Putamen (tissue), 1 donor: ENCODE measurements at places on chromosomes 16 and 17.

- no peak for DNase-seq
These were observed 321.8 kb downstream of the WWOX start for GRCh38 chr16:78421181-78421708.

GRCh38 chr17:5500589-5501391, 14.4 kb downstream of the MIS12 start:
- DNase-seq = peak; percentile 86

DNA sequence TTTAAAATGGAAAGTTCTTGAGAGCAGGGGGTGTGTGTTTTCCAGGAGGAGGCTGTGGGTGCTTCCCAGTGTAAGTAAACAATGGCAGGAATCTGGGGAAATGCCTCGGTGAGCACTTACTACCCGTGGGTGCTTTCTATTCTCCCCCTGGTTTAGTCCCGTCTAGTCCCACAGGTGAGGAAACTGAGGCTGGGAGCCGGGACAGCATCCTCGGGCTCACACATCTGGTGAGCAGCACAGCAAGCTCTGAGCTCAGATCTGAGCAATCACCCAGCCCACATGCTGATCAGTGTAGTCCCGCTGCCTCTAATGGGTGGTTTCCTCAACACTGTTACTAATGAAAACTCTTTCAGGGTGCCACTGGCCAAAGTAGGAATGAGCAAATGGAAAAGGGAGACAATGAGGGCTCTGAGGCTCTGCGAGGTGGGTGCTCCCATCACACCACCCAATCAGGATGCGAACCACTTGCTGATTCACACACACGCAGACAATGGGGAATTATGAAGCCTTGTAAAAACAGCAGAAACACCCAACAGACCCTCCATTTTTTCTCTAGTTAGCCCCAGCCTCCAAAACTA, 202.6 kb downstream of the PARN start:
- DNase-seq = peak; percentile 86

DNA sequence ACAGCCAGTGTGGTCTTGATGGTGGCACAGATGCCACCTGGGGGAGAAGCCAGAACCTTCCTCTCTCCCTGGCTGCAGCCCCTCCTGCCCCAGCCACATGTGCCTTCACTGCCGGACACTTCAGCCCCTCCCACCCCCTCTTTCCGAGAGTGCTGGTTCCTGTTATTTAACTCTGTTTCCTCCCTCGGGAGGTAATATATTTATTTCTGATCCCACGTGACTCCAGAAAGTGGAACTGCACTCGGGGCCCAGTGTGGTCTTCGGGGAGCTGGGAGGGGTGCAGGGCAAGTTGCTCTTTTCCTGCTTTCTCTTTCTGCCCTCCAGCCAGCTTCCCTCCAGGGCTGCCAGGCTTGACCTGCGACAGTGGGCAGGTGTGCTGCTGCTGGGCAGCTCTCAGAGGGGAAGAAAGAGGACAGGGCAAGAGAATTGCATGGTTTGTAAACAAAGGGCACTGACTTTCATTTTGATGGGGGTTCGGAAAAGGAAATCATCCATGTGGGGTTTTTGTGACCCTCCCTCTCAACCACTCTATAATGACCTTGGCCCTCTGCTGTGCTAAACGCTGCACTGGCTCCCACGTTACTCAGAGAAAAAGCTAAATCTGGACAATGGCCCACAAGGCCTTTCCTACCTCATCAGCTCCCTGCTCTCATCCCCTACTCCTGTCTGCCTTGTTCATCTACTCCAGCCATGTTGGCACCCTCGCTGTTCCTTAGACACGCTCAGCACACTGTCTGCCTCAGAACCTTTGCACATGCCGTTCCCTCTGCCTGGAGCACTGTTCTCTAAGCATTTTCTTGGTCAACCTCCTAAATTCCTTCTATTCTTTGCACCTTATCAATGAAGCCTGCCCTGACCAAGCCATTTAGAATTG, 8.2 kb upstream of the CIITA start:
- DNase-seq = peak; percentile 45

DNA sequence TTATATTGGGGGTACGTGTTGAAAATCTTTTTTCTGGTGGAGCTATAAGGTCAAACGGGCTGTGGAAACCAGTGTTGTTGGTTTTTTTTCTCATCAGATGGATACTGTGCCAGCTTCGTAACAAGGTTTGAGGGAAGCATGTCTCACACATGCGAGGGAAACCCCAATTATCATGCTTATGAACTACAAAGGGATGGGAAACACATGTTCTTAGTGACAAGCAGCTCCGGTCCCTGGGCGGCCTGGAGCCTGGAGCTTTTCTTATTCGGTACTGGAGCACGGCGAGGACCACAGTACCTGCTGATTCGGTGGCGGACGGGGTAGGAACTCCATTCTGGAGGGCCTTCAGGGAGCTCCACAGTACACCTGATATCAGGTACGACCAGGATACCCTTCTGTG, 12.5 kb downstream of the SLC43A2 start:
- no peak for DNase-seq

DNA sequence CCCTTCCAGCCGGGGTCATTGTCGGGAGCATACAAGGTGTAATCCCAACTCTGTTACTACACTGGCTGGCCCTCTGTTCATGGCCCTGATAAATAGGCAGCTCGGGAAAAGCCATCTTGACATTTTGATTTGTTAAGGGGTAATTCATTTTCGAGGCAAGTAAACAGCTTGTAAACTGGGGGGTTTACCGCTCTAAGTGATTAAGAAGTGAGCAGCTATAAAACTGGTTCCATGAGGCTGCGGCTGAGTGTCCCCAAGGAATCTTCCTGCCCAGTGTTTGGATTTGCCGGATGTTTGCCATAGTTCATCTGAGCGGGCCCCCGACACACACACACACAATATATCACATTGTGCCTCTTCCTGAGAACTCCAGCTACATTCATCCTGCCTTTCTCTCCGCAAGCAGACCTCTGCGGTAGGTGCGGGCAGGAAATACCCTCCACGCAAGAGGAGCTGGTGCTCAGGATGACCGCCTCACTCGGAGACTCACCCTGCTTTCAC, 92.2 kb downstream of the SOCS1 start:
- DNase-seq = no peak

DNA sequence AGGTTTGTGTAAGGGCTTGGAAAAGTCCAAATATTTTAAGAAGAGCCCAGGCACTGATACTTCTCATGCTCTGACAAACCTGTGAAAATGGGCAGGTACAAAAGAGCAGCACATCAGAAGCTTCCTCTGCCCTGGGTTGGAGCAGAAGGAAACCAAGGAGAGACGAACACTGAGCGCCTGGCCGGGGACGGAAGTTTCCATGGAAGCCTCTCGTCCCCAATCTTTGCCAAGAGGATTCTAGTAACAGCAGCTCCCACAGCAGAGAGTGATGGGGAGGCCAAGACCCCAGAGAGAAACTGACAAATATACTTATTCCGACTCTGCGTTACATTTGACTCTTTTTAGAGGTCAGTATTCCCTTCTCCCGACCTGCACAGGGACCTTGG, 268.5 kb downstream of the C16orf95 start:
- no peak for DNase-seq

GRCh38 chr17:65550075-65550662, 11.3 kb downstream of the AXIN2 start:
- DNase-seq = no peak

GRCh38 chr17:36540696-36541095, 4.0 kb upstream of the GGNBP2 start:
- DNase-seq = no peak

DNA sequence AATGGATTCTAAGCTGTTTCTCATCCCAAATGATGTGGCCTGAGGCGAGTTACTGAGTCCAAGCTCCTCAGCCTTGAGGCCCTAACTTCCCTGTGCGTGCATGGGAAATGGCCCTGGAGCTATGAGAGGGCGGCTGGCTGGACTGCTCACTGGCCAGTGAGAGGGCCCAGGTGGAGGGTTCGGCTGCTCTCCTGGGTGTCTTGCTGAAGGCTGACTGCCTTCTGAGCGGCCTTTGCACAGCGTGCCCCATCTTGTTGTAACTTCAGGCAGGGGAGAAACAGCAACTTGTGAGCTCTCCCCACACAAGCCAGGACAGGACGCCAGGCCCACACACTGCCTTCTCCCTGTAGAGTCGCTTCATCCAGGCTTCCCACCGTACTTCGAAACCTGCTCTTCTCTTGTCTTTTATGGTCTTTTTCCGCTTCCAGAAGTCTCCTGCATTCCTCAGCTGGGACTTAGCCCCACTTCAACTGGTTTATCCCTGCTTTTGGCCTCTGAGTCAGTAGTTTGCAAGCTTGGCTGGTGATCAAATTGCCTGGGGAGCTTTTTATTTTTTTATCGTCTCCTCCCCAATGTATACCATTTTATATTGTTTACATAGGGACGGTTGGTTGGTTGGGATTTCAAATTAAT, 13.3 kb downstream of the CDH3 start:
- no peak for DNase-seq

DNA sequence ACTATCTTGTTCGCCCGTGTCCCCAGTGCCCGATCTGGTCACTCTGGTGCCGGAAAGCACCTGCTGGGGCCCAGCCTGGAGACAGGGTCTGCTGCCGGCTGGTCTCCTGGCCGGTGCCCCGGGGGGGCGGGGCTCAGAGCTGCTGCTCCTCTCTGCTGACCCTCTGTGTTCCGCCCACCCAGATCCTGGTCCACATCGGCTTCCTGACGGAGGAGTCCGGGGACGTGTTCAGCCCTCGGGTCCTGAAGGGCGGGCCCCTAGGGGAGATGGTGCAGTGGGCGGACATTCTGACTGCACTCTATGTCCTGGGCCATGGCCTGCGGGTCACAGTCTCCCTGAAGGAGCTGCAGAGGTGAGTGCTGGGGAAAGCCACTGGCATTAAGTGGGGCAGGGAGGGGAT, 37.6 kb downstream of the MGAT5B start:
- DNase-seq = no peak

DNA sequence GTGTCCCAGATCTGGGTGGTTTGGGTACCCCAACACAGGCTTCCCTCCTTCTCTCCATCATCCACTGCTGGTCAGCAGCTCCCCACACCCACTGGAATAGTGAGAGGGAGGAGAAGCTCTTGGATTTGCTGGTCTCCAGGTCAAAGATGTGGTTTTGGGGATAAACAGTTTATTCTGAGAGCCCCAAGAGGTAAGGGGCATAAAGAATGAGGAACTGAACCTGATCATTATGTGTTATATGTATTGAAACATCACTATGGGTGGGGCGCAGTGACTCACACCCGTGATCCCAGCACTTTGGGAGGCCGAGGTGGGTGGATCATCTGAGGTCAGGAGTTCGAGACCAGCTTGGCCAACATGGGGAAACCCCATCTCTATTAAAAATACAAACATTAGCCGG, 3.9 kb downstream of the DPEP2 start:
- DNase-seq = no peak

- DNase-seq = no peak
These were observed 288.4 kb downstream of the IRX3 start for GRCh38 chr16:53998024-53998810.

DNA sequence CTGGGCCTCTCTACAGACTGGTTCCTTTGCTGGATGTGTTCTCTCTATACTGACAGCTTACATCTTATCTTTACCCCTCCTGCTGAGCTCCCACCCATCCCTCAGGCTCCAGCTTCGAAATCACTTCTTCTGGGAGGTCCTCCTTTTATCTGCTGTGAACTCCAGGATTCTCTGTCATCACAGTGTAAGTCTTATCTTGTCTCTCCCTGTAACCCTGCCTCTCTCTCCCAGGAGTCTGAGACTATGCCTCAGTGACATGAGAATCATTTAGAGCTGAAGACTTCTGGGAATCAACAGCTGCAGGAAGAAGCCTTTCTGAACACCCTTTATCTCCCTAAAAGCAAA, 148.1 kb upstream of the HS3ST3A1 start:
- no peak for DNase-seq

DNA sequence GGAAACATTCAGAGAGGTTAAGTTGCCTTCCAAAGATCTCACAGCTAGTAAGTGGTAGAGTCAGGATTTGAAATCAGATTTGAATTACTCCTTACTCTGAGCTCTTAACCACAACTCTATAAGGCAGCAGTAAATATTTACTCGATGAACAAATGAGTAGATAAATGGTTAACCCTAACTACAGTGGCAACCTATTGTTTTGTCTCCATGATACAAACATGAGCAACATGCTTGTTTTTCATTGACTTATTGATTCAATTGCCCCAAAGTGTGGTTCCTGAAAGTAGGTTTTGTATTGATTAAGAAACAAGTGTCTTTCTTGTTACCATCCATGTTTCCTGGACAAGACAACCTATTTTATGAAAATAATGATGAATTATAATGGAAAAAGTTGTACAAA, 34.8 kb upstream of the DDX52 start:
- no peak for DNase-seq

DNA sequence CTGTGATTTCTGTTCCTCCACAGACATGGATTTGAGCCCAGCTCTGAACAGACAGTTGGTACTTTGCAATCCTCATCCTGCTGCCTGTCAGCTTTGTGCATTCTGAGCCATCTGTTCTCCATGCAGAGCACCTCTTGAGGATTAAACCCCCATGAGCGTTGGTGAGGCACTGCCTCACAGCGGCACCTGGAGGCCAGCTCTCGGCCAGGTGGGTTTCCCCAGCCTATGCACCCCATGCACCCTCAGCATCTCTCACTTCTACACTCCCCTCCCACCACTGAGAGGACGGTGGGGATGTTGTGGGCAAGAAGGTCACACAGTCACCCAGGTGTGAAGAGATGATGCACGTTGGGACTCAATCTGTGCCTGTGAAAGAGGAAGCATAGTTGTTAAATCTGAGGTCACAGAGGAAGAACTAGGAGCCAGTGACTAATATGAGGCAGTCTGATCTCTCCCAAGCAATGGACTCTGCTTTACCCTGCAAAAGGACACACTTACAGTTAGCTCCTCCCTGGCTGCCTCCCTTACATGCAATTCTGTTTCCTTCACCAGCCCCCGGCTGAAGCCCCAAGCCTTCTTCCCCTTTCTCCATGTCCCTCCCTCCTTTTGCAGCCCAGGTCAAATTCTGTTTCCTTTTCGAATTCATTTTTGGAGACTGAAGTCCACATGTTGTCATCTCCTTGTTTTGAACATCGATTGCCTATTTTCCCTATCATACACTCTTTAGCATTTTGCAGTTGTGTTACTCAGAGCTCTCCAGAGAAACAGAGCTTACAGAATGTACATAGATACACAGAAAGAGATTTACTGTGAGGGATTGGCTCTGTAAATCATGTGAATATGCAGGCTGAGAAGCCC, 58.5 kb downstream of the HS3ST3B1 start:
- DNase-seq = no peak

- no peak for DNase-seq
These were observed 4.7 kb upstream of the GPRC5C start for GRCh38 chr17:74427048-74427762.

DNA sequence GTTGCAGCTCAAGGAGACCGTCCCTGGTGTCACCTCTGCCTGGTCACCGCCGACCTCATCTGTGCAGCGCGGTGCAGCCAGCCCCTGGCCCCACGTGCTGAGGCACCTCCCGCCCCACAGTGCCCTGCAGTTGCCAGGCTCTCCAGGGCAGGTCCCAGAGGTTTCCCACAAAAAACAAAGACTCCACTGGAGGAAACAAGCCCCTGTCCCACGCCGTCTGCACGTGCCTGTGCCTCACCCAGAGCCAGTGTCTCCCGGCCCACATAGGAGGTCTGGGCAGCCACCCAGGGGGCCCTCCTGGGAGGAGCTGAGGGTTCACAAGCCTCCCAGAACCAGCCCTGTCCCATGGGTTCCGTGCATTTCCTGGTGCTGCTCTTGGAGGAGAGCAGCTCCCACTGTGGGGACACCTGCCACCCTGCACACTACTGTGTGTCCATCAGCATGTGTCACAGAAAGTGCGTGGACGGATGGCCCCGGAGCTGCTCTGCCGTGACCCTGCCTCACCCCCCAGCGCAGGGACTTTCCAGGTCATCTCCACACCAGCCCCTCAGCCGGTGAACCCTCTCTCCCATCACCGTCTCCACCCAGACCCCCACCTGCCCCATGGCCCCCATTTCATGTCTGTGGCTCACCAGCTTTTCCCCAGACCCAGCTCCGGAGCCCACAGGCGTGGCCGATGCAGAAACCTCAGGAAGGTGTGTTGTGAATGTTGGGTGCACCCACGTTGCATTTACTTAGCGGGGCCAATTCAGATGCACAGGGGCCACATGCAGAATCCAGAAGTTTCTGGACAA, 17.0 kb upstream of the CDH15 start:
- no peak for DNase-seq
